ENCODE measurements at places on chromosomes 4 and X.
A peak's percentile ranks its signal among the peaks of the same experiment; 100 is the strongest.

- DNase-seq: no peak
Observed at GRCh38 chr4:183288955-183289354, 31.1 kb downstream of the CLDN22 start.

DNA sequence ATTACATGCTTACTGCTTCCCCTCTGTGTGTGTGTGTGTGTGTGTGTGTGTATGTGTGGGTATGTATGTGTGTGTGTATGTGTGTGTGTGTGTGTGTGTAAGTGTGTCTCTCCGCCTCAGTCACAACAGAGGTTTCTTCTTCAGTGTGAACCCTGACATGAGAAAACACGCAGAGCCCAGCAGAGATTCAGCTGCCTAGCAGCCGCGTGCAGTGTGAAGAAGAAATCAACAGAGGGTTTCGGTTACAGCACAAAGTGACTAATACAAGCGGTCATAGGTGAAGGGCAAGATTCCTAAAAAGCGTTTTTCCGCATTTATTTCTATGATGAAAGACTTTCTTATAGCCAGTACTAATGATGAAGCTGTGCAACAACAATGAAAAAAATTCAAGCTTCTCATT is 55.3 kb upstream of the ZFP42 start:
- DNase-seq: no peak

DNA sequence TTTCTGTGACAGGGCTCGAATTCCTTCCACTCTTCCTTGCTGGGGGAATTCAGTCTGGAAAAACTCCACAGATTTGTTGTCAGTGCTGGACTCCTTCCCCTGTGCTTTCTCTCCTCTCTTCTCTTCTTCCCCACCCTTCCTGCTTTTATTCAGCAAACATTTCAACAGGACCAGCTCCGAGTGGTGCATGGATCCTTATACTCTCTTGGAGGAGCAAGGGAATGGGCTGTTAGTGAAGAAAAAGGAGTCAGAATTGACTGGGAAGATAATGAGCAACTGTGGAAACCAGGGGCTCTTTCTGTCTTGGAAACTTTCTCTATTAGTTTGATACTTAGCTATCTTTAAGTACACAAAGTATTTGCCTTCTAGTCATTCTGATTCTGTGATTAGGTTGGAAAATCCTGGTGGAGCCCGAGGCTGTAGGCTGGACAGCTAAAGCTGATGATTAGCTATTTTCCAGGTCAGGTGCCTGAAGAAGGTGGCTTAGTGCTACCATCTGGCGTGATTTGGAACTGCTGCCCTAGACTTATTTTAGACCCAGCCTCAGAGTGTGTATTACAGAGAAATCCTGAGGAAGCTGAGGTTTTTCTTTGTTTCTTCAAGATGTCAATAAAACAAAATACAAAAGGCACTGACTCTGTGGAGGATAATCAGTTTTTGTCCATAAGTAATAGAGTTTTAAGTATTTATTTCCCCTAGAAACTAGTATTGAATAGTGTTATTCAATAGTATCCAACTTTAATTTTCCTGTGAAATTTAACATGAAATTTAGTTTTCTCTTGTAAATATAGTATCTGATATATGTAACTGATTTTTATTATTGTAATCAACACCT is 38.4 kb downstream of the NAP1L5 start:
- peak; percentile 14 for DNase-seq

DNA sequence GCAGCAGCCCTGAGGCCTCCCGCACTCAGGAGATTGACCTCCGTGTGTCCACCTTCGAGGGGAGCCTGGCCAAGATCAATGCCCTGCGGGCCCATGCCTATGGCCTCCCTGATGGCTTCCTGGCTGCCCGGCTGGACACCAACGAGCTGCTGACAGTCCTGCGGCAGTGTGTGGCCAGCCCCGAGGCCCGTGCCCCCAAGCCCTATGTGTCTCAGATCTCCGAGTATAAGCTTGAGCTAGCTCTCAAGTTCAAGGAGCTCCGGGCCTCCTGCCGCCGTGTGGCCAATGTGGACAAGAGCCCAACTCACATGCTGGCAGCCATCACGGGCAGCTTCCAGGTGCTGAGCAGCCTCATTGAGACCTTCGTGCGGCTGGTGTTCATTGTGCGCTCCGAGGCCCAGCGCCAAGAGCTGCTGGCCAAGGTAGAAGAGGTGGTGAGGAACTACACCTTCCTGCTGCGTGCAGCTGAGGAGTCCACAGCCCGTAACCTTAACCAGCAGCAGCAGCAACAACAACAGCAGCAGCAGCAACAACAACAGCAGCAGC is 25.5 kb upstream of the PRPS1 start:
- no peak for DNase-seq

DNA sequence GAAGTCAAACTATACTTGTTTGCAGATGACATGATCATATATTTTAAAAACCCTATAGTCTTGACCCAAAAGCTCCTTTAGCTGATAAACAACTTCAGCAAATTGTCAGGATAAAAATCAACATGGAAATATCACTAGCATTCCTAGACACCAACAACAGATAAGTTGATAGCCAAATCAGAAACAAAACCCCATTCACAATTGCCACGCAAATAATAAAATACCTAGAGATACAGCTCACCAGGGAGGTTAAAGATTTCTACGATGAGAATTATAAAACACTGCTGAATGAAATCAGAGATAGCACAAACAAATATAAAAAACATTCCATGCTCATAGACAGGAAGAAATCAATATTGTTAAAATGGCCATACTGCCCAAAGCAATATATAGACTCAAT is 605.0 kb upstream of the GRIA3 start:
- DNase-seq: no peak

GRCh38 chr4:6676722-6677558 is 16.7 kb upstream of the S100P start:
- no peak for DNase-seq

DNA sequence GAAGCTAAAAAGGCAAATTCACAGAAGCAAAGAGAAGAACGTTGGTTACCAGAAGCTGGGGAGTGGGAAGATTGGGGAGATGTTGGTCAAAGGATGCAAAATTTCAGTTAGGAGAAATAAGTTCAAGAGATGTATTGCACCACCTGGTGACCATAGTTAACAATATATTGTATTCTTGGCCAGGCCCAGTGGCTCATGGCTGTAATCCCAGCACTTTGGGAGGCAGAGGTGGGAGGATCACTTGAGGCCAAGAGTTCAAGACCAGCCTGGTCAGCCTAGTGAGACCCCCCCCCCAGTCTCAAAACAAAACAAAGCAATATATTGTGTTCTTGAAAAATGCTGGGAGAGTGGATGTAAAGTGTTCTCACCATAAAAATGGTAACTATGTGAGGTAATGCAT is 67.9 kb downstream of the TAB3 start:
- DNase-seq: no peak

GRCh38 chr4:66863481-66863880 is 681.8 kb downstream of the CENPC start:
- DNase-seq: no peak

DNA sequence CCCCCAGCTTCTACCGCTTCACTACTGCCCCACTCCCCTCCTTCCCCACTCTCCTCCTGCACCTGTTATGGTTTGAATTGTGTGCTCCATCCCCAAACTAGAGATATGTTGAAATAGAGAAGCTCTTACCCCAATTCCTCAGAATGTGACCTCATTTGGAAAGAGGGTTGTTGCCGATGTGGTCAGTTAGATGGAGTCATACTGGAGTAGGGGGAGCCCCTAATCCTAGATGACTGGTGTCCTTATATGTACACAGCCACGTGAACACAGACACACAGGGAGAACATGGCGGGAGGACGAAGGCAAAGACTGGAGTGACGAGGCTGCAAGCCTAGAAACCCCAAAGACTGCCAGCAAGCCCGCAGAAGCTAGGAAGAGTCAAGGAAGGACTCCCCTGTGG is 84.3 kb downstream of the FHDC1 start:
- no peak for DNase-seq
